Type B pancreatic cell (in vitro differentiated cells): ENCODE measurements at places on chromosomes 5 and 9.

GRCh38 chr9:19156805-19157204, 29.5 kb upstream of the PLIN2 start:
- no peak for DNase-seq

GRCh38 chr5:165349735-165350134, 1844.3 kb downstream of the MAT2B start:
- no peak for DNase-seq

DNA sequence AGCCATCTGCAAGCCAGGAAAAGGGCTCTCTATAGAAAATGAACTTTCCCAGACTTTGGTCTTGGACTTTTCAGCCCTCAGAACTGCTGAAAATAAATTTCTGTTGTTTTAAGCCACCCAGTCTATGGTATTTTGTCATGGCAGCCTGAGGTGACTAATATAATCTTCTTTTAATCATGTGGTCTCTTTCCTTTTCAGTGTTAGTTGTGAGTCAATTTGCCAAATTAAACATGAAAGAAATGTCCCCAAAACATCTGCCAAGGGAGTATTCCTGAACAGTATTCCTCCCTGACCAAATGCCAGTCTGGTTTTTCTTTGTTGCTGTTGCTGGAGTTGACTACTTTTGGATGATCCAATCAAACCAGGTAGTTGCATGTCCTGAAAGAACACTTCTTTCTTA, 4.7 kb upstream of the YTHDC2 start:
- no peak for DNase-seq

GRCh38 chr5:42252306-42252705, 170.9 kb upstream of the GHR start:
- DNase-seq, result no peak

DNA sequence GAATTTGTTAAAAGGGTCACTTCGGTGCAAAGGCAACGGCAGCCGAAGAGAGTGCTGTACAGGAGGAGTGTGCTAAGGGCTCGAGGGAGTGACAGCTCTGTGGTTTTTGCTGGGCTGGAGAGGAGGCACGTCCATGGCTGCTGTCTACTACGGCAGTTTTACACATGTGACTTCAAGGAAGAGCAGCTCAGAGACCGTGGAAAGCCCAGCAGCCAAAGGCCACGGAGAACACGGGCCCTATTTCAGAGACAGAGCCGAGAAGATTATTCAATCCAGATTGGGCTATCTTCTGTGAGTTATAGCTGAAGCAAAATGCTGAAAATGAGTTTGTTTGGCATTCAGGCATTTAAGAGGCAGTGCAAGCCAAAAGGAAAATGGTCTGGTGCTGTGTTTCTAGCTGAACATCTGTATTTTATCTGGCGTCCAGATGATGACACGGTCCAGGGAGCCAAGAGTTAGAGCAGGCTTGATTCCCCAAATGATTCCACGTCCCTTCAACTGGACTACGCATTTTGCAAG, 96.4 kb downstream of the RFK start:
- no peak for DNase-seq

GRCh38 chr5:149079883-149080282, 17.0 kb upstream of the SH3TC2 start:
- no peak for DNase-seq

DNA sequence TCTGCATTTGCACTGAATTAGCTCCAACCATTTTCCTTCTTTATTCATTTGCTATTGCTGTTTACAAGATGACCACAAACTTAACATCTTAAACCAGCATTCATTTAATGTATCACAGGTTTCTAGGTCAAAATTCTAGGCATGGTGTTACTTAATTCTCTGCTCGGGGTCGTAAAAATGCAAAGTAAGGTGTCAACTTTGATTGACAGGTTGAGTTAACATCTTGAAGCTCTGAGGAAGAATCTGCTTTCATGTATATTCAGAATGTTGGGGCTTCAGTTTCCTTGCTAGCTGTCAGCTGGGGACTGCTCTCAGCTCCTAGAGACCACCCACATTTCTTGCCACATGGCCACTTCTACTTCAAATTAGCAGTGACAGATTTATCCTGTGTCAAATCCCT, 348.7 kb upstream of the GRIN3A start:
- DNase-seq, result no peak

GRCh38 chr5:113020461-113021273, 44.1 kb downstream of the DCP2 start:
- no peak for DNase-seq

- DNase-seq, result no peak
These were observed 248.1 kb downstream of the IRX1 start for GRCh38 chr5:3843706-3844105.

GRCh38 chr5:181191526-181192336, 13.3 kb downstream of the TRIM7 start:
- DNase-seq, result peak; percentile 99

DNA sequence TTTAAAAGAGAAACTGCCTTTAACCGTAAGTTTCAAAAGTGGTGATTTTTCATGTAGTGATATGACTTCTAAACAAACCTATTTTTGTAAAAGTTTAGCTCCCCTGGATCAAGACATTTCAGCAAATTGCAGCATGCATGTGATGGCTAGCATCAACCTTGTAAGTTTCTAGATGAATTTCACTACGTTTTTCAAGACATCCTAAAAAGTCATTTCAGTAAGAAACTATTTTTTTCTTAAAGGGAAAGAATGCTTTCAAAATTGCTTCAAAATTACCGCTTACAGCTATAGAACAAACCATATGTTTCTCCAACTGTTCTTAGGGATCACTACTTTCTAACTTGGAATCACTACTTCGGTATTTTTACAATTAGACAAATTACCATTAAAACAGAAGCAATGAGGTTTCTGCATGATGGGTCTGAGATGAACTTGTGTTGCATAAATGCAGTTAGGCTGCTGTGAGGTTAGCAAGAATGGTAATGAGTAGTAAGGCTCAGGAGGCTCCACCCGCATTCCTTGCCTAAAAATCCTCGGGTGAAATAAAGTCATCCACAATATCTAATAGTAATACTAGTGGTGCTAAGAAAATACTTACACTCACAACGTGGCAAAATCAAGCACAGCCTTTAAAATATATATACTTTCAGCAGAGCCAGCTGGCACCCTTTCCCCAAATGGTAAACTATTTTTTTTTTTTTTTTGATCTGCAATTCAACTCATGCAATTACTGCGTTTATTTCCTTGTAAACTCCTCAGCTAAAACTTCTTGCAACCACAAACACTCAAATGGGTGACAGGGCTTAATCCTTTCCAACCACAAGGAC, 53.8 kb downstream of the CDC14B start:
- DNase-seq, result no peak

DNA sequence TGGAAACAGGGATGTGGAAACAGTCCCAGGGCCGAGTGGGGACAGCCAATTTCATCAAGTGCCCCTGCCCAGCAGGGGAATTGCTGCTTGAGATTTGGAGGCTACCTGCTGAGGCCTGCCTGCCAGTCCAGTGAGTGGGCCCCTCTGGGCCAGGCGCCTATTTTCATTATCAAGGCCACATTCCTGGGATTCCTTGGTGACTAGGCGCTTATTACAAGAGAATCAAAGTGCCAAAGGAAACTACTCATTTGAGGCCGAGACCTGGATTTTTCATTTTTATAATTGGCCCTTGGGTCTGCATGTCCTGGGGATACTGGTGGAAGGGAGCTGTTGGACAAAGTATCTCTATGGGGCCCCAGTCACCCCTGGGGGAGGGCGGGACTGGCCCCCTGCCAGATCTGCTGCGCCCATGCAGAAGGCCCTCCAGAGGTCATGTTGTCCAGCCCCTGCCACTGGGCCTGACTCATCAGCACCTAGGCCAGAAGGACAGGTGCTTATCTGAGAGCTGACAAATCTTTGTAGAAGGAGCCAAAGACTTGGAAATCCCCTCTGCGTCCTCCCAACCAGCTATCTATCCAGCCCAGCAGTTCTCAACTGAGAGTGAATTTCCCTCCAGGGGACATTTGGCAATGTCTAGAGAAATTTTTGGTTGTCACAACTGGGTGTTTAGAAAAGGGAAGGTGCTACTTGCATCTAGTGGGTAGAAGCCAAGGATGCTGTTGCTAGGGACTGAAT, 45.6 kb downstream of the FOXI1 start:
- DNase-seq, result peak; percentile 64

GRCh38 chr5:96080557-96080956, 118.9 kb upstream of the ELL2 start:
- no peak for DNase-seq

DNA sequence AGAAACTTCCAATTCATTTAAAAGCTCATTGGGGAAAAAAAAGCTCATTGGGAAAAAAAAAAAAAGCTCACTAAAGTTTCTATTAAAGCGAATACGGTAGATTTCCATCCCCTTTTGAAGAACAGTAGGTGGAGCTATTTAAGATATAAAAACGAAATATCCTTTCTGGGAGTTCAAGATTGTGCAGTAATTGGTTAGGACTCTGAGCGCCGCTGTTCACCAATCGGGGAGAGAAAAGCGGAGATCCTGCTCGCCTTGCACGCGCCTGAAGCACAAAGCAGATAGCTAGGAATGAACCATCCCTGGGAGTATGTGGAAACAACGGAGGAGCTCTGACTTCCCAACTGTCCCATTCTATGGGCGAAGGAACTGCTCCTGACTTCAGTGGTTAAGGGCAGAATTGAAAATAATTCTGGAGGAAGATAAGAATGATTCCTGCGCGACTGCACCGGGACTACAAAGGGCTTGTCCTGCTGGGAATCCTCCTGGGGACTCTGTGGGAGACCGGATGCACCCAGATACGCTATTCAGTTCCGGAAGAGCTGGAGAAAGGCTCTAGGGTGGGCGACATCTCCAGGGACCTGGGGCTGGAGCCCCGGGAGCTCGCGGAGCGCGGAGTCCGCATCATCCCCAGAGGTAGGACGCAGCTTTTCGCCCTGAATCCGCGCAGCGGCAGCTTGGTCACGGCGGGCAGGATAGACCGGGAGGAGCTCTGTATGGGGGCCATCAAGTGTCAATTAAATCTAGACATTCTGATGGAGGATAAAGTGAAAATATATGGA, at the start of gene PCDHGA12:
TSS of gene PCDHGA12 (plus strand) at position 176 of the 782 bp plus-strand sequence. CDS start at position 429, 253 bp downstream.
- no peak for DNase-seq

- DNase-seq, result no peak
These were observed 44.0 kb downstream of the ECPAS start for GRCh38 chr9:111440226-111440625.

DNA sequence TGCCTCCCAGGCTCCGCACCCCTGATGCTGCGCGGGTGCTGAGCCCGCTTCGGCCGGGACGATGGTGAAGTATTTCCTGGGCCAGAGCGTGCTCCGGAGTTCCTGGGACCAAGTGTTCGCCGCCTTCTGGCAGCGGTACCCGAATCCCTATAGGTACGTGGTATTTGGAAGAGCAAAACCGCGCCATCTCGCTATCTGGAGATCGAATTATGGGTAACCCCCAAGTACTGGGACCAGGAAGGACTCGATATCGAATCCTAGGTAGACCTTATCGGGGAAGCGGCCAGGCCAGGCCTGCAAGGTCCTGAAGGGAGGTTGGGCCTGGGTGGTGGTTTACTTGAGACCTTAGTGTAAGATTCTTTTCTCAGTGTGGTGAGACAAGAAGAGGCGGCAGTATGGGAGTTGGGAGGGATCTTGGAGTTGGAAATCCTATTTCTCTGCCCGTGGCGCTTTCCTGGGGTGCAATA, 359 bp downstream of the PRELID1 start:
- DNase-seq, result no peak

- DNase-seq, result no peak
These were observed 72.2 kb upstream of the EPB41L4A start for GRCh38 chr5:112491257-112491656.

GRCh38 chr5:178209334-178210072, 5.2 kb downstream of the HNRNPAB start:
- no peak for DNase-seq

DNA sequence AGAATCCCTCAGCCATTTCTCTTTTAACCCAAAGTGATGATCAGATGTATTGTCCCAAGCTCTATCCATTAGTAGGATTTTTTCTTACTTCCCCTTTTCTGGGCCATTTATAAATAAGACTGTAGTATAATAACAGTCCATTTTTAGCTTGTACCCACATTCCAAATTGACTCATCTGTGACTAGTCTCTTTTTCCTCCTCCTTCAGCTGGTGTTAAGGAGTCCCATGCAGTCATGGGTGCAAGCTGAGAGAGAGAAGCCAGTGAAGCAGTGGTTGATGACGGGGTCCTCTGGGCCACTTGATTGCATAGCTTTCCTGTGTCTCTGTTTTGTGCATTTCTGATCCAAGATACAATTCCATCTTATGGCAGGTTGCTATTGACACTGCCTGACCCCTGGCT, 476.0 kb upstream of the CD180 start:
- no peak for DNase-seq

GRCh38 chr9:127149010-127149409, 26.6 kb upstream of the ANGPTL2 start:
- no peak for DNase-seq

DNA sequence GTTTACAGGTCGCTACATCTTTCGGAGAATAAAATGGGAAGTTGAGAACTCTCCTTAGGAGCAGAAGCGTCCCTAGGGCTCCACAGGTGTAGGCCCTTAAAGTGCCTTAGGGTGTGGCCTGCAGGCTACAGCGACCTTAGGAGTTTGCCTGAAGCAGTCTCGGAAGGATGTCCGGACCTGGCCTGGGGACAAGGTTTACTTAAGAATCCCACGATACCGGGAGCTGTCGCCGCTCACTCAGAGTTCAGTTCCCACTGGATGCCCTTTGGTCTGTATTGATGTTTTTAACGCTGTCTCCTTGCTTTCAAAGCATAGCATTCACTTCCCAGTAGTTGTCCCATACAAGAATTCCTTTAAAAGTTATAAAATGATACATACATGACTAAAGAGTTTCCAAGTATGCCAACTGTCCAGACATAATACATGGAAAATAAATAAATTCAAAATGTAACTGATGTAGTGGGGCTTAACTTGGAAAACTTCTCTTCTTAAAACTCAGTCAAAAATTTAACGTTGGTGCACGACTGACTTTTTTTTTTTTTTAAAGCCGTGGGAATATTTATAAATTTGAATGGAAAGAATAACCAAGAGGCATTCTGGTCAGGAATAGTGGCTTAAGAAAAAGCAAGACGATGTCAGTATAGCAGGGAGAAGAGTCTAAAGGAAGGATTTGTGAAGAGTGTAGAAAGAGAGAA, 848 bp downstream of the RAD50 start:
- no peak for DNase-seq

GRCh38 chr9:75106857-75107256, 18.5 kb downstream of the OSTF1 start:
- DNase-seq, result no peak

DNA sequence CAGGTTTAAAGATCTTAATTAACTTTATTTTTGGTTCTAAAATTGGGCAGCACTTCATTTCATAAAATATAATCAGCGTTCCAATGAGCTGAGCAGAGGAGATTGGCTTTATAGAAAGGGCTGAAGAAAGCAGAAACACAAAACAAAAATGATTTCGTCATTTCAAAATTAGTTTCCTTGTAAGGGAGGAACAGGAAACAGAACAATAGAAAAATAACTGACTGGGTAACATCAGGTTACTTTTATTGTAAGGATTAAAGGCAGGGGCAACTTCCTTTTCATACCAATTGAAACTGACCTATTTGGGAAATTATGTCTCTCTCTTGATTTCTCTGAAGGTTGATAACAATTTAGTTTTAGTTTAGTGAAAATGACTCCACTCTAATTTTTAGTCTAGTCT, 157.1 kb downstream of the ATP10B start:
- DNase-seq, result no peak

GRCh38 chr5:53814819-53815218, 254.4 kb downstream of the NDUFS4 start:
- DNase-seq, result no peak
